ENCODE measurements at places on chromosomes 1 and 21.
A peak's percentile ranks its signal among the peaks of the same experiment; 100 is the strongest.

- peak; percentile 80 for DNase-seq
These were observed 607 bp upstream of the LGR6 start for GRCh38 chr1:202192770-202193613.

DNA sequence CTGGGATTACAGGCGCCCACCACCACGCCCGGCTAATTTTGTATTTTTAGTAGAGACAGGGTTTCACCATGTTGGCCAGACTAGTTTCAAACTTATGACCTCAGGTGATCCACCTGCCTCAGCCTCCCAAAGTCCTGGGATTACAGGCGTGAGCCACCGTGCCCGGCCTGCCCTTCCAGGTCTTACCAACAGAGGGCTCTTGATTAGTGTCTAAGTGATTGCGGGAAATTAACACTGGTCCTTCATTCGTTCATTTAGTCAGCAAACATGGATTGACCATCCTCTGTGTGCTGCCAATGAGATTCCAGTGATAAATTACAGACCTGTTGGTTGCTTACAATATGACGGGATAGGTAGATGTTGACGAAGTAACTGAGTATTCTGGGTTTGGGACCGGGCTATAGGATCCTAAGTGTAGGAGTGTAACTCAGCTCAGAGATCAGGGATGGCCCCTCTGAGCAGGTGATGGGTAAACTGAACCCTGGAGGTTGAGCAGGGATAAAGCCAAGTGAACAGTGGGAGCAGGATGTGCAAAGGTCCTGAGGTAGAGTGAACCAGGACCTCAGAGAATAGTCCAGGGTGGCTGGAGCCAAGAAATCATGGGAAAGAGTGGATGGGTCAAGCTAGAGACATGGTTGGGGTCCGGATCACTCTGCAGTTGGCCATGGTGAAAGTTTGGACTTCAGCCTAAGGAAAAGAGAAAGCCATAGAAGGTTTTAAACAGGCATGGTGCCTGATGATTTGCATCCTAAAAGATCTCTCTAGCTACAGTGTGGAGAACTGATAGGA is 171.2 kb downstream of the KAZN start:
- no peak for DNase-seq

DNA sequence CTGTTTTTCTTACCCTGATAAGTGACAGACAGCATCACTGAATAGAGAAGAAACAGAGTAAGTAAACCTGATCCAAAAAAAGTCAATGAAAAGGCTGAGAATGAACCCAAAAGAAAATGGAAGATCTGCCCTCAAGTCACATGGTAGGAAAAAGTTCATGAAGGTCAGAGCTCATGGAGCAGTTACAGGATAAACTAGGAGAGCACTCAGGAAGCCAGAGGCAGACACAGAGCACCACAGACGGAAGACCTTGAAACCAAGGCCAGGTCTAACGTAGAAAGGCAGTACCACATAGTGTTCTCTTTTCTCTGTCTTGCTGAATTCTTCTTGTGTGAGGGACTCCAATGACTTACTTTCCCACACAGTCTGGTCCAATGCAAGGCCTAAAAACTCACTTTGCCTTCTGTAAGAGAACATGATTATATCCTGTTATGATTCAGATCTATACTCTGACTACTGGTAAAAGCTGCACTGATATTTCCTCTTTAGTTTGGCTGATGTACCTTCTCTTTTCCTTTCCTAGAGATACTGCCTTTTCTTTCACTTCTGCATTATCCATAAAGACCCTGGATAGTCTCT is 40.8 kb downstream of the RTCA start:
- DNase-seq, result no peak

- no peak for DNase-seq
These were observed 82.5 kb downstream of the C4BPA start for GRCh38 chr1:207186503-207186902.

GRCh38 chr21:42474043-42474831 is 21.8 kb downstream of the RSPH1 start:
- DNase-seq, result peak; percentile 30

DNA sequence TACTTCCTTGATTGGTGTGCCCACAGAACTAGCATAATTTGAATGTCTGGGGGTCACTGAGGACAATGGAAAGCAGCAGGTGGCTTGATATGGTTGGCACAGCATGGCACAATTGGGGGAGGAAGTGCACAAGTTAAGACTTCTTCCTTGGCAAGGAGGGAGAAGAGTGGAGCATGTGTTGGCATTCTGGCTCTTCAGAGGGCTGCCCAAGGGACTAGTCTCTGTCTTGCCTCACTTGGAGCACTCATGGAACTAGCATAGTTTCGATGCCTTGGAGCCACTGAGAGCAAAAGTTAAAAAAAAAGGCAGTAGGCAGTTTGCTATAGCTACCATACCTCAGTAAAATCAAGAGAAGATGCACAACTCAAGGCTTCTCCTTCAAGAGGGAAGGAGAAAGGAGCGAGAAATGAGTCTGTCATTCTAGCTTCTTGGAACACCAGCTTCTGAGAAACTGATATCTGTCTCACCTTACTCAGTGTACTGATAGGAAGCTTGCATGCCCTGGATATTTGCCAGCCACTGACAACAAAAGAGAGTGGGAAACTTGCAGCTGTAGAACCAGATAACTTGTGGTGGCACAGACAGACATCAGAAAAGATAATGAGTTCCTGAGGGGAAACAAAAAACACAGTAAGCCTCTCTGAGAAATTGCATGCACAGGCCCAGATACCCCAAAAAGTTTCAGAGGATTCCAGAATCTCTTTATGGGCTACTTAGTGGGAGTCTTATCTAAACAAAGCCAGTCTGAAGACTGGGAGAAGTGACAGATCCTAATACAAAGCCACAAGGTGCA is 207.5 kb upstream of the SAMSN1 start:
- DNase-seq, result no peak

DNA sequence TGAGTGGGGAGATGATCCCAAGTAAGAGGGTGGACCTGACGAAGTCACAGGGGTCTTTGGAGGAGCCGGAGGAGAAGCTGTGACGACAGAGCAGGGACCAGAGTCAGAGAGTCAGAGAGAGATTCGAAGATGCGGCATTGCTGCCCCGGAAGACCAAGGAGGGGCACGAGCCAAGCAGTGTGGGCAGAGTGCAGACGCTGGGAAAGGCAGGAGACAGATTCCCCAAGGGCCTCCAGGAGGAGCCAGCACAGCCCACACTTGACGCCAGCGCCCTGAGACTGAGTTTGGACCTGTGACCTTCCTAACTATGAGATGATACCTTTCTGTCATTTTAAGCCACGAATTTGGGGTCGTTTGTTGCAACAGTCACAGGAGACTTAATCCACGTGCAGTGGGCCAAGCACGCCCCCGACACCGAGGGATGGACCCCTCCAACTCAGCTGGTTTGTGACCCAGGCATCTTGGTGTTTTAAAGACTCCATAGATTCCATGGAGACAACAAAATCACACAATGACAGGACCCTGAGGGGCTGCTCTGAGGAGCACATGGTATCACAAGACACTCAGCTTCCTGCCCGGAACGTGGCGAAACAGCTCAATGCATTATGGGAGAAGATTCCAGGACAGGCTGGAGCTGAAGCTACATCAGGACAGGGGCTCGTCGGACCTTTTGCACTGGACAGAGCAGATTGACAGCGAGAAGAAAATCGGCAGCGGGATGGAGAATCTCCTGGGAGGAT is 11.0 kb upstream of the TFF1 start:
- DNase-seq, result no peak

DNA sequence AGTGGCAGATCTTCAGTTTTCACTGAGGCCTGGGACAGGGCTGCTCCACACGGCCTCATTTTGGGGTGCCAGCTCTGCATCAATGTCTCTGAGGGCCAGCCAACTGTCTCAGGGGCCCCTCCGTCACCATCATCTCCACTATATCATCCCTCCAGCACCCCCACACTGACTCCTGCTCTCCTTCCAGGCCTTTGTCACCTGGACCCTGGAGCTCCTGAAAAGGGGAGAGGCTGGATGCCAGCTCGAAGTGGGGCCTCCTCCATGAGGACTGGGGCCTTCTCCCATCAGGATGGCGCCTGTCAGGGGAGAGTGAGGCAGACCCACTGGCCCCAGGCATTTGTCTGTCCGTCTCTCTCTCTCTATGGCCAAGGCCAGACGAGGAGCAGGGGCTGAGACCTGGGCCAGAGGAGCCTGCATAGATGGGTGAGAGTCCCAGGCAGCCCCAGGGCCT is 44.7 kb upstream of the LRP8 start:
- DNase-seq, result no peak

DNA sequence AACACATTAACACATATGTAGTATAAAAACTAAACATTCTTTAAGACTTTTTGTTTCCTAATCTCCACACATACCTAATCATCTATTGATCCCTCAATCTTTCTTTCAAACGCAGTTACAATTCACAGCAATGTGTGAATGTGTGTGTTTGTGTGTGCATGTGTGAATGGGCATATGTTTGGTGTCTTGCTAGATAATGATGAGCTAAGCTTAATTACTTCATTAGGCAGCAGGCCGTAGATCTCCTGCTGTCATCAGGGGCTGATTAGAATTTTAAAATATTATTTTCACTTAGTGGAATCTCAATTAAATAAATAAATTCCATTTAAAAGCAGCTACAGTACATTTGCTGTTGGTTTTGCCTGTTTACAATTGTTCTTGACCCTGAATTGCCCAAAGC is 187.8 kb upstream of the LHX8 start:
- DNase-seq, result no peak

DNA sequence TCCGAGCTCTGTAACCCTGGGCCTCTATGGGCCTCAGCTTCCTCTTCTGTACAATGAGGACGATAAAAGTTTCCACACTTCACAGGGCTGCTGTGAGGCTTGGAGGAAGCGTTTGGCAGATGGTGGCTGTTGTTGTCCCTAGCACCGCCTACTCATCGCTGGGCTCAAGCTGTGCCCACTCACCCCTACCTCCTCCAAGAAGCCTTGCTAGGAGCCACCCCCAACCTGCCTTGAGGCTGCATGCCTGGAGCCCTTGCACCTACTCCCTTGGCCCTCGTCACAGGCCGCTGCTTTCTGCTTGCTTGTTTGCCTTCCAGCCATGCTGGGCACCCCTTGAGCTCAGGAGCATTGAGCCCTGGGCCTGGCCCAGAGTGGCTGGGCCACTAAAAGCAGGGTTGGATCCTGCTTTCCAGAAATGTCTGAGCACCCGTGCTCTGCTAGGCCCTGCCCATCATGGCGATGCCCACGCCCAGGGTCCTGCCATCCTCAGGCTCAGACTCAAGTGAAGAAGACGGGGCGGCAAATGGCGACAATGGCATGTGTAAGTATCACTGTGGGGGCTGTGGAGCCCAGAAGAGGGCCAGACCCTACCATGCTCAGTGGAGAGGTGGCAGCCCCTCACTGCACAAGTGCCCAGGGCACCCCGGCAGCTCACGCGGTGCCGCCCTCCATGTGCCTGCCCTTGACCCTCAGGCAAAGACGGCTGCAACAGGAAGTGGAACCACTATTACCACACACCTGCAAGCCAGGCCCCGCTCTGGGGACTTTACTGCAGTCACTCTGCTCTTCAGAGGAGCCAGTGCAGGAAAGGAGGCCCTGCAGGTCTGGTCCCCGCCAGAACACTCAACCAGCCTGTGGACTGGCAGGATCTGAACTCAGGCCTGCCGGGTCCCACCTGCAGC is 9.5 kb downstream of the SH3BGRL3 start:
- no peak for DNase-seq

GRCh38 chr1:195530961-195531360 is 1077.3 kb downstream of the KCNT2 start:
- no peak for DNase-seq

DNA sequence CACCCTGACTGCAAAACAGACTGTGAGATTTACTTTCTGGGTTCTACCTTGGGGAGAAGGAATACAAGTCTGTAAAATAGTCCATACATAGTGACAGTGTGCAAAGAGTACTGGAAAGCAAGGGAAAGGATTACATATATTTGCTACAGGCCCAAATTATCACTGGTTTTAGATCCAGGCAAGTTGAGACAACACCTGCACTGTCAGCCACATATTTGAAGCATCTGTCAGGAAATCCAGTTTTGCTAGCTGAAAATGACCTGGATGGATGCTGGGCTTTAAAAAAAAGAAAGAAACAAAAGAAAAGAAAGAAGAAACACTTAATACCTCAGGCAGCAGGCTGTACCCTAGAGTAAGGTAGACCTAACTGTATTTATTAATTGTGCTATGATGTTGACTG is 23.9 kb upstream of the SPRR2G start:
- DNase-seq, result no peak

Data from AG08396 (cell line).